ENCODE measurements at places on chromosomes 3 and 15.

DNA sequence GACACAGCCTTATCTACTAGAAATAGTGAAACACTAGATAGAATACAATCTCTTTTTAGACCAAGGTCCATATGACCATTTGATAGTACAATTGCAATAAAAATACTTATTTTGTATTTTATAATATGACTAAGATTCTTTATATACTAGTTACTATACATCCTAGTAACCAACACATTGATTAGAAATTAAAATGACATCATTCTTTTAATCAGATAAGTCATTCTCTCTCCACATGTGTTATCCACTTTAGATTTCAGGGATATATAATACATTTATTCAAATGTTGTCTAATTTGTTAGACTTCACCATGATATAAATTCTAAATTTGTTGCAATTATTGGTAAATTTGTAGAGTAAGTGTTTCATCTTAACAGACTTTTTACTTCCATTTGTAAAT, 276.2 kb upstream of the DPH6 start:
- DNase-seq, result no peak

DNA sequence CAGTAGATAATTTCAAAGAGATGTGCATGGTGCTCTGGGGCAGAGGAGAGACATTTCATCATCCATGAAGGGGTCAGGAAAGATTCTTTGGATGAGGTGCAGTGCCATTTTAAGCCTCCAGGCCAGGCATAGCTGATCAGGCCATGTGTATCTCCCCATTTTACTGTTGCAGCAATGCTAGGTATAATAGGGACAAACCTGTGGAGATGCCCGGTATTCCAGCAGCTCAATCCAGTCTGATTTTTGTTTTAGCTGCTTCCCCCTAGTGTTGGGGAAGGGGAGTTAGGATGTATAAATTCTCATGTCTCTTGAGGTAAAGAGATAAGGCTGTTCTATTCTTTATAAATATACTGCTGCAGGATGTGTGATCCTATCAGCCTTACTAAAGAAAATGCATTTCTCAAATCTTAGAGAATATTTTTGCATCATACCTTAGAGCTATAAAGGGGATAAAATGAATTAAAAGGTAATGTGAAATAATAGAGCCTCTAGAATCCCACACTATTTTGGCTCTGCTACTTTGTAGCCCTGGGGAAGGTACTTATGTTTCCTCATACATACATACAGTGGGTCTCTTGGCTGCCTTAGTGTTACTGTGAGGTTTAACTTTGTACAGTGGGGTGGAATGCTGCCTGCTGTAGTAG, 5.2 kb downstream of the CDV3 start:
- no peak for DNase-seq

DNA sequence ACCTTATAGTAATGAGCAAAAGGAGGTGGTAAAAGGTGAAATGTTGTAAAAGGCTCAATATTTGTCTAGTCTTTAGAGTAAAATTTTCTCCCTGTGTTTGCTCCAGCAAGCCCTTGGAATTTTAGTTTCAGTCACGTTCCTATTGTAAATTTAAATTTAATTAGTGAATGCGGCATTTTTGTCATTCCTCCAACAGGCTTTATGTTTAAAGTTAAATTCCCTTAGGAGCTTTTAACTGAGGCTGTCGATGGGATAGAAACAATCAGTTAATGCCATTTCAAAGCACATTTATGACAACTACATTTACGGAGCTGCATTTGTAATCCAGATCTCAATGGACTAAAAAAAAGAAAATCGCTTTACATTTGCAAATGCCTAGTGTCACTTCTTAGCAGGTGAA, 868 bp upstream of the GADL1 start:
- DNase-seq, result no peak

GRCh38 chr3:153137626-153138025, 24.4 kb upstream of the RAP2B start:
- no peak for DNase-seq

GRCh38 chr3:105614288-105615030, 247.8 kb downstream of the ALCAM start:
- no peak for DNase-seq

GRCh38 chr3:101591071-101591470, 17.1 kb downstream of the PCNP start:
- no peak for DNase-seq

- no peak for DNase-seq
These were observed 6.9 kb upstream of the SLC9A9 start for GRCh38 chr3:143855183-143855582.

DNA sequence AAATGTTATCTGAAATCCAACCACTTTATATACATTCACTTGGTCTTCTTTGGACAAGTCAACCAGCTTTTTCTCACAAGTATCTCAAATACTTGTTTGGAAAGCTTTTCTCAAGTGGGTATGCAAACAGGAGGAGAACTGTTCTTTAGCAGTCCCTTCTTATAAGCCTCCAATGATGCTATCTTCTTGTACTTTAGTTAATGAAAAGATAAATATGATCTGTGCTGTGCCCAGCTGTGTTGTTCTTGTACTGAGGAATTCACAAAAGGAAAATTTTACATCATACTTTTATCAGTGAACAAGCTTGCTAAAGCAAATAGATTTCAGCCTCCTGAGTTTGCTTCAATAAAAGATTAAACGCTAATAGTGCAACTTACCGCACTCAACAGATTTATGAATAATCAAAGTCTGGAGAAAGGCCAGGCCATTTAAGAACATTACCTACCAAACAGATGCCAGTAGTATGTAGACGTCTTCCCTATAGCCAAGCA, 395.2 kb downstream of the MECOM start:
- no peak for DNase-seq

DNA sequence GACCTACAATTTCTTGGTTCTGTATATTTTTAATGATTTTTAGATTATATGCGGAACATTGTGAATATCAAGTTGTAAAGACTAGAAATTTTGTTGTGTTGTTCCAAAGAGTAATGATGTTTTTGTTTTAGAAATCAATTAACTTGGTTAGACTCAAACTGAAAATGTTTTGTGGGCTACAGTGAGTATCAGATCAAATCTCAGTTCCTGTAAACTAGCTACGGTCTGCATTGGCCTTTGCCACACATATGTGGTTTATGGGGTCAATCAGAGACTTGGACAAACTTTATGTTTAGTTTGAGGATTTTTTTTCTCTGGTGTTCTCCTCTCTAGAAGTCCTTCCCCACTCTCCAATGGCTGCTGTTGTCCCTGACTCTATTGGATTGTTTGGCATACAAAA, 308.0 kb upstream of the THRB start:
- DNase-seq, result no peak
